ENCODE measurements at places on chromosomes 1 and 21.

DNA sequence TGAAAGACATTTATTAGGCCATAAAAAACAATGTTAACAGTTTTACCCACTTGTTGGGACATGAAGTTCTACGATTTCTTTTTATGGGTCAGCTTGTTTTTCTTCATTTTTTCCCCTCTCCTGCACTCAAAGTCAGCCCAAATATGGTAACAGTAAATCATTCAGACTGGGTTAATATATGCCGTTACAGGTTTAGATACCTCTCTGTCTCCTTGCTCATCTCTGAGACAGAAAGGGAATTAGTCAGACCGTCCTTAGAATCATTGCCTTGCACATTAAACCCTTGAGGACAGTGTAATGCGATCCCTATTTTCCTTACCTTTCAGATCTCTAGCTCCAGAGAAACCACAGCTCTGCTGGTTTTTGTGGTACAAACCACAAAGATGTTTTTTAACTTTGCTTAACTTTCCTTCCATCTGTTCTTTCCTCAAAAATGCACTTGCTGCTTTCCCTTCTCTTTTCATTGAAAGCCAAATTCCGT is 613.3 kb downstream of the PLPP3 start:
- no peak for DNase-seq

DNA sequence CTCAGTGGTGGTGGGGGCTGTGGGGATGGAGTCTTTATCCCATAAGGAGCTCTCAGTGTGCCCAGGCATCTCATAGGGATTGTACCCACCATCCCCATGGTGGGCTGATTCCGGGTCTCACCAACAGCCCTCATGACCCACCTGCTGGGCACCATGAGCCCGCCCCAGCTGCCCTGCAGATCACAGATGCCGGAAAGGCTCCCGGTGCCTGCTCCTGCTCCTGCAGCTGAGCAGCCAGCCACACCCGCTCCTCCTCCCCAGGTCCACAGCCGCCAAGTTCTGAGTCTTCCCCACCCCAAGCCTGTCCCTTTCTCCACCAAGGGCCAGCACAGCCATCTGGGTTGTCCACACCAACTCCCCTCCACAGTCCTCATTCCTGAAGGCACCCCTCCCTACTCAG is 15.5 kb upstream of the TSPEAR start:
- DNase-seq = no peak

DNA sequence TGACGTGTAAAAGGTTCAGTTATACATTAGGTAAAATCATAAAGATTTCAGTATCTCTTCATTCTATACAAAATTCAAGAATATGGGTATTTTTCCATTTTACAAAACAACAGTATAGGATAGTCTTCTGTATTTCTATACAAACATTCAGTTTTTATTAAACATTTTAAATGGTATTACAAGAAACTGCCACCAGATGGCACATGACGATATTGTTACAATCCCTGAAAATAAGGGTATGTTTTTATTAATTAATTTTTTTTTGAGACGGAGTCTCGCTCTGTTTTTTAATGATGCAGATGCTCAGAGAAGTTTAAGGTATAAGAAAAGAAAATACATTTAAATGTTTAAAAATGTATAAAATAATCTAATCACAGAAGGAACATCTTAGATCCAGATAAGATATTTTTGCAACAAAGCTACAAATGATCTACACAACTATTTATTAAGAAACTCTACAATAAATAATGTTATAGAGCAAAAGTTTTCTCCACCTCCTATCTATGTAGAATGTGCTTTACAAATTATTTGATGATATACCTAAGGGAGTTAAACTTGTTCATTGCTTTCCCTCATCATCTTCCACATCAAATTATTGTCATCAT is 23.5 kb upstream of the RSBN1 start:
- DNase-seq = peak; percentile 7

GRCh38 chr1:176338877-176339276 is 124.1 kb upstream of the PAPPA2 start:
- DNase-seq = no peak

DNA sequence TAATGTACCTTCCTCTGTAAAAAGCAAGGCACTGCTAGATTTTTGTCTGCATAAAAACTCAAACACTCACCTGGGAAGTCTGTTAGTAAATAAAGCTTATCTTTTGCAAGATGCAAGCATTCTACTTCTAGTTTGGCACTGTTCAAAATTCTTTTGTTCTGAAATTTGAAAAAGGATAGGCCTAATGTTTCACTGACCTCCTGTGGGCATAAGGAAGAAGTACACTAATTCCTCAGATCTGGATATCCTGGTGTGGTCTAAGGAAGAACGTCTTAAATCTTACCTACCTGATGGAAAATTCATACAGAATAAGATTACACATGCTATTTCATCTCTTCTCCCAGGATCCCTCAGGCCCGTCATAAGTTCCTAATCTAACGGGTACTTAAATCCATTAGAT is 93.5 kb upstream of the CAMK1G start:
- no peak for DNase-seq

DNA sequence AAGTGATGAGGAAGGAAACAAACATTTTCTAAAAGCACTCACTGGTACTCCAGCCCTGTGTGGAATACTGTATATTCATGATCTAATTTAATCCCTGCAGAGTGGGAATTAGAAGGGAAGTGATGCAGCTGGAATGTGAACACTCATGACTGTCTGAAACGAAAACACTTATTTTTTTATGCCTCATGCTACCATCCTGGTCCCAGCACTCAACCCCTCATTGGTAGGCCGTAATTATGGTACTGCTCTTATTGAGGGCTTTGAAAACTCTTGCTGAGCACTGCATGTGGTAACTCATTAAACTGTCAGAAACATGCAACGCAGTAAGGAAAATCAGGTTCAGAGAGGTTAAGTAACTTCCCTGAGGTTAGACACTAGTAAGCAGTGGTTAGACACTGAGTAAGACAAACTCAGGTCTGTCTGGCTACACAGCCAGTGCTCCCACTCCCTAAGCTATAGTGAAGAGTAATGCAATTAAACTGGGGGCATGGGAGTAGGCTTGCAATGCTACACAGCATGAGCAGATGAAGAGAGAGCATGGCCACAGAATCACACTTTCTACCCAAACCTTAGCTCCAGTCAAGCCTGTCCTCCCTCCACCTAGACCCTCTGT is 17.3 kb upstream of the TNFSF4 start:
- no peak for DNase-seq

- DNase-seq = no peak
Observed at GRCh38 chr21:30468900-30469714, 11.1 kb downstream of the KRTAP19-1 start.

DNA sequence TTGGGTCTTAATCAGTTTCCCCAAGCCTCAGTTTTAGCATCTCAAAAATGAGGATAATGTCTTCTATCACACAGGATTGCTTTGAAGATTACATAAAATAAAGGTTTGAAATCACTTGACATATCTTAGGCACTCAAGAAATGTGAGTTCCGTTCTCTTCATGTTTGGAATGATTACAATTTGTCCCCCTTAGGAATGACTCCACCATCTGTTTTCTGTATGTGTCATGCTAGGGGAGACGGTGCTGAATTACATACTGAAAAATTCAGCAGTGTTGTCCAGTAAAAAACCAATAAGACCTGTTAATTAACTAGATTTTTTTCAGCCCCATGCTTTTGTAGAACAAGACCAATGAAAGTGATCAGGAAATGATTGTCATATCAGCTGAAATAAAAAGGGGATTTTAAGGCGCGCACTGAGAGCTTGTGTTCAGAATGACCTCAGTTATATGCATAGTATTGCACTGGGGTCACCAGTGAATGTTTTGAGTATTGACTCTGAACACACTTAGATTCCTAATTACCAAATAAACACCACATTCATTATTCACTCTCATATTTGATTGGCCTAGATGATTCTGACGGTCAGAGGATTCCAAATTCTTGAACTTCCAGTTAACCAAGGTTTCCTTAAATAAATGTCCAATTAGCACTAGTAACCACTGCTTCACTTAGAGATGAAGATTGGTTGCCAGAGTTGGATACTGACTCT is 114.5 kb upstream of the KCNK2 start:
- DNase-seq = no peak

DNA sequence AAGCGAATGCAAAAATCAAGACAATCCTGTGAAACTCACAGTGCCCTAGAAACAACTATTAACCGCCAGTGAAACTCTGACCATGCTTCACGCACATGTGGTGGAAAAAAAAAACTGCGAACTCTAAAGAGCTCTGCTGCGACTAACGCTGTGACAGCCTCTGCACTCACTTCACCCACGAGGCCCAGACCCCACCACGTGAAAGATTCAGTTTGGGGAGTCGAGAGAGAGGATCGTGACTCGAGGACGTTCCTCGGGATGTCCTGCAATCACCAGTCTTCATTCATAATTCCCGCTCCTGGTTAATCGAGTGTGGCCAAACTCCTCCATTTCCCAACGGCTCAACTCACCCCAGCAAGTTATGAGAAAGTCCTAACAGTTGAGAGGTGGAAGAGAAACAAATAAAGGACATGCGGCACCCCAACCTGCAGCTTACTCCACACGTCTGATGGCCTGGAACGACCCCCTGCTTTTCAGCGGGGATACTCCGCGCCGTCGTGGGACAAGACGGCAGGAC is 1.1 kb downstream of the SERBP1 start:
- DNase-seq = no peak

DNA sequence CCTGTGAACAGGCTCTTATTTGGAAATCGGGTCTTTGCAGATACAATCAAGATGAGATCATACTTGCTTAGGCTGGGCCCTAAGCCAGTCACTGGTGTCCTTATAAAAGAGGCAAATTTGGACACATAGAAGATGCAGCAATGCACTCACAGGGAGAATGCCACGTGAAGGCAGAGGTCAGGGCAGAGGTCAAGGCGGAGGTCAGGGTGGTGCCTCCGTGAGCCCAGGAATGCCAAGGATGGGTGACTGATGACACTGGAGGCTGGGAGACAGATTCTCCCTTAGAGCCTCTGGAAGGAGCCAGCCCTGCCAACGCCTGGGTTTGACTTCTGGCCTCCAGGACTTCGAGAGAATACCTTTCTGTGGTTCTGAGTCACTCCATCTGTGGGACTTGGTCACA is 22.8 kb upstream of the C1orf174 start:
- no peak for DNase-seq

DNA sequence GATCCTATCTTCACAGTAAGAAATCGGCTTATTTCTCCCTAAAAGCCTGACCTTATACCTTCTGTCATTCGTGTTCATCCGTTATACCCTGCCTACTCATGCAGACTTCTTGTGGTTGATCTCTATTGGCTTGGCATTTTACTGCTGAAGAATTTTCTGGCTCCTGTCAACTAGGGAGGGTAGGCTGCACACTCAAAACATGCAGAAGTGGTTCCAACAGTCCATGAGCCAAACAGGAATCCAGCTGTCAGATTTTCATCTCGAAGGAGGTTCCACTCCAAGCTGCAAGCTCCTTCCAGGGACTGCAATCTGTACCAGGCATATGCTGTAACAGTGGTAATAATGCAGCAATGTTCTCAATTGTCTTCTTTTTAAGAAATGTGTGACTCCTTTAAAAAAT is 10.1 kb downstream of the DNAJC11 start:
- DNase-seq = no peak

DNA sequence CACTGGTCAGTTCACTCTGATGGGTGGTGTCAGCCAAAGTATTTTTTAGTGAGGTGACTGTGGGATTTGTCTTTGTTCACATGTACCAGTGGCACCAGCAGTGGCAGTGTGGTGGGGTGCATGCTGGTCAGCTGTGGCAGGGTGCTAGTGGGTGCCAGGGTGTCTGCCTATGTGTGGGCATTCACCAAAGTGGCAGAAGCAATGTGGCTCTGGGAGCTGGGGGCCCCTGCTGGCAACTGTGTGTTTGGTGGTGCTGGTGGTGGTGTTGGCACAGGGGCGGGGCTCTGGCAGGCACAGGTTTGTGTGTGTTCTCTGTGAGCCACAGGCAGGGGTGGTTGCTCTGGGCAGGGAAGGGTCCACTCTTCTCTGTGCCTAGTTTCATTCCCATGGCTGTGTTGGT is 161.5 kb downstream of the CENPF start:
- no peak for DNase-seq

- no peak for DNase-seq
Observed at GRCh38 chr1:213564215-213564659, 423.5 kb upstream of the PROX1 start.

DNA sequence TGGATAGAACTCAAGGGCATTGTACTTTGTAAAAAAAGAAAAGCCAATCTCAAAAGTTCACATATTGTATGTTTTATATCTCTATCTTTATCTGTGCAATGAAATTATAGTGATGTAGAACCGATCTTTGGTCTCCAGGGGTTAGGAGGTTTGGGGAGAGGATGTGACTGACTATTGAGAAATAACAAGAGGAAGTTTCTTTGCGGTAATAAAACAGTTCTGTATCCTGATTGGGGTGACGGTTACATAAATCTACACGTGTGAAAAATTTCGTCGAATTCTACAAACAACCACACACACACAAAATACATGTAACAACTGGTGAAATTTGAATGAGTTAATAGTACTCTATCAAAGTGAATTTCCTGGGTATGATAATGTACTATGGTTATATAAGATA is 10.6 kb upstream of the OR2T33 start:
- no peak for DNase-seq

DNA sequence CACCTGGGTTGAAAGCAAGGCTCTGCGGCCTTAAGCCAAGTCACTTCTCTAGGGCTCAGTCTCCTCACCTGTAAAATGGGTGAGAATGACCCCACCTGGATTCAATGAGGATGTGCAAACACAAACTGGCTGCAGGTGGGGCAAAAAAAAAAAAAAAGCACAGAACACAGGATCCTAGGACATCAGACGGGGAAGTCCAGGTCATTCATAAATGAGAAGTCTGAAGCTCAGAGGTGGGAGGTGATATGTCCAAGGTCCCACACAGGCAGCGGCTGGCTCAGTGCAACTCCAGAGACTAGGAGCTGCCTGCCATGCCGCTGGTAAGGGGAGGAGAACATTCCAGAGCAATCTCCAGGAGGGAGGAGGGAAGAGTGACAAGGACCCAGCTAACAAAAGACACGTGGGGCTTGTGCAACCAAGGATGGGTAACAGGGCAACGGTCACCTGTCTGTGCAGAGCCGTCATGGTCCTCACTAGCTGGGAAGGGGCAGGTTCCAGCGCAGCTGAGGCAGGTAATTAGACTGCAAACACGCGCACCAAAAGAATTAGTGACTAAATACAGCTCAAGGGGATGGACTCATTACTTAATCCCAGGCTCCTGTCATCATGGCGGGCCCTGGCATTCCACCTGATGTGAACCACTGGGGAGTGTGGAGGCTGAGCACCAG is 19.5 kb downstream of the IFFO2 start:
- no peak for DNase-seq

DNA sequence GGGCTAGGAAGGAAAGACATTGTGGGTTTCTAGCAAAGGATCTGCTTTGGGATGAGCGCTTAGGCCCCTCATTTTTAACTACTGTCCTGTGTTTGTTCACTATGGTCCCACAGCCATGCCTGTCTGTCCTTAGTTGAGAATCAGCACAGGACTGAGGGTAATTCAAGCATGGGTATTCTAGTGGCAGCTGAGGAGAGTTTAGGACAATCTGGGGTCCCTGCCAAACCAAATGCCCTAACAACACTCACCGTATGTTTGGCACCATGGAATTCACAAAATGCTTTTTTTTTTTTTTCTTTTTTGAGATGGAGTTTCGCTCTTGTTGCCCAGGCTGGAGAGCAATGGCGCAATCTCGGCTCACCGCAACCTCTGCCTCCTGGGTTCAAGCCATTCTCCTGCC is 10.4 kb downstream of the ARHGEF11 start:
- DNase-seq = no peak
